Right cardiac atrium (tissue), 5 donors: ENCODE measurements at places on chromosomes 1 and 21.
A peak's percentile ranks its signal among the peaks of the same experiment; 100 is the strongest.

DNA sequence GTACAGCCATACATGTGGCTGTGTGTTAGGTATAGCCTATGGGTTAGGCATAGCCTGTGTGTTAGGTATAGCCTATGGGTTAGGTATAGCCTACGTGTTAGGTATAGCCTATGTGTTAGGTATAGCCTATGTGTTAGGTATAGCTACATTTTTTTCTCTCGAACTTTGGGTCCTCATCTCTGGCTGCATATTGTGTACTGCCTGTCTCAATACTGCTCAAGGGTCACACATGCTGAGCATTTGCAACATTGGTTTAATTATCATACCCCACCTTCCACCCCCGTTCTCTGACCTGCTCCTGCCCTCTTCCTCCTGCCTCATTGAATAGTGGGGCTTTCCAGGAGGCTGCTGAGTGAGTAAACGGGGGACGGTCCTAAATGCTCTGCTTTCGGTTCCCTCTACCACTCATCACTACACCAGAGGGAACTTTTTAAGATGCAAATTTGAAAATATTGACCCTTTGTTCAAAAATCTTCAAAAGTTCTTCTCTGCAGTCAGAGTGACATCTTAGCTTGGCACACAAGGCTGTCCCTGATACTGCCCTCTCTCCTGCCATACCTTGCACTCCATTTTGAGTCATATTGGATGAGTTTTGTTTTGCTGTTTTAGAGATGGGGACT lies 17.8 kb downstream of the OR2B11 start:
- no peak for DNase-seq

- DNase-seq = peak; percentile 70
Observed at GRCh38 chr1:178536844-178537371, 24.0 kb downstream of the TEX35 start.

- peak; percentile 84 for DNase-seq
Observed at GRCh38 chr1:15684042-15684461, at the start of gene PLEKHM2. TSS of gene PLEKHM2 (plus strand) at chr1:15684320. CDS start at chr1:15684559, 239 bp downstream.

DNA sequence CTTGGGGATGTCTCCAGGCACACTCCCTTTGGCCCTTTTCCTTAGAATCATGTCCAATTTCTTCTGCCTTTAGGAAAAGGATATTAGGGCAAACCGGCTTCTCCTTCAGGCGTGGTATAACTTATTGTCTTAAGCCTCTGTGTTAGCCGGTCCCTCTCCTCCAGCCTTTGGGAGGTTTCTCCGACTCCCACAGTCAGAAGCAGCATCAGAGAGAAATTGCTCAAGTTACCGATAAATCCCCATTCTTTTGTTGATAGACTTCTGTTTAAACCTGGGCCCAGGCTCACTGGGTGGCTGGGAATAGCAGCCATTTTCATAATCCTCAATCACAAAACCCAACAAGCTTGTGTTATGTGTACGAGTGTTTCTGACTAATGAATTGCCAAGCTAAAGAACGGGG lies 85.4 kb upstream of the KAZN start:
- DNase-seq = no peak

DNA sequence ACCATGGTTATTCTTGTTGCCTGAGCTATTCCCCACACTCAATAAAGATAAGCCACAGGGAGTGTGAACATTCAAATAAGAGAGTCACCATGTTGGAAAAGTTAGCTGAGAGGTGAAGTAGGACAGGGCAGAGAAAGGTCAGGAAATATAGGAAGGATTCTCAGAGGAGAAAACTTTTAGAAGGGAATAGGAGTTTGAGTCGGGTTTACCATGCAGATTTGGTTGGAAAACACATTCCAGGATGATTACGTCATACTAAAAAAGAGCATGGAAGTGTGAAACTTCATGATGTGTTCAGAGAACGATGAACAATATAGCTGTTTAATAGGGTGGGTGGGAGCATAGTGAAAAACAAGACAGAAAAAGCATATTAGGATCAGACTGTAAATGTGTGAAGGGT lies 1125.3 kb upstream of the ADGRL2 start:
- no peak for DNase-seq

DNA sequence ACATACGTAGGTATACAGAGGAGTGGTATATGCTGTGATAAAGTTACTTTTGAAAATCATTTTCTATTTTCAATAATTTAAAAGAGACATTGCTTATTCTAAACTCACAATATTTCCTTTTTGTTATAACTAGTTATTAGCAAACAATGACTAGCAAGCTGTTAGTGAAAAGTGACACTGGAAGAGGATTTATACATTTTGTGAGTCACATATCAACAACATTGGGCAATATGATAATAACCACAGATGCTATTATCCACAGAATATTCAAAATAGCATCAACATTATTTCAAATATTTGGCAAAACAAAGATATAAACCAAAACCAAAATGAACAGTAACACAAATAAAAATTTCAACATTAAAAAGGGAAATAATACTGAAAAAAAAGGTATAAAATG lies 104.0 kb upstream of the HP1BP3 start:
- no peak for DNase-seq

GRCh38 chr1:20325844-20326420 lies 35.3 kb downstream of the VWA5B1 start:
- DNase-seq = no peak

- peak; percentile 65 for DNase-seq
Observed at GRCh38 chr1:8351693-8352470, 34.0 kb downstream of the SLC45A1 start.

- DNase-seq = no peak
Observed at GRCh38 chr1:195450794-195451193, 1157.4 kb downstream of the KCNT2 start.

DNA sequence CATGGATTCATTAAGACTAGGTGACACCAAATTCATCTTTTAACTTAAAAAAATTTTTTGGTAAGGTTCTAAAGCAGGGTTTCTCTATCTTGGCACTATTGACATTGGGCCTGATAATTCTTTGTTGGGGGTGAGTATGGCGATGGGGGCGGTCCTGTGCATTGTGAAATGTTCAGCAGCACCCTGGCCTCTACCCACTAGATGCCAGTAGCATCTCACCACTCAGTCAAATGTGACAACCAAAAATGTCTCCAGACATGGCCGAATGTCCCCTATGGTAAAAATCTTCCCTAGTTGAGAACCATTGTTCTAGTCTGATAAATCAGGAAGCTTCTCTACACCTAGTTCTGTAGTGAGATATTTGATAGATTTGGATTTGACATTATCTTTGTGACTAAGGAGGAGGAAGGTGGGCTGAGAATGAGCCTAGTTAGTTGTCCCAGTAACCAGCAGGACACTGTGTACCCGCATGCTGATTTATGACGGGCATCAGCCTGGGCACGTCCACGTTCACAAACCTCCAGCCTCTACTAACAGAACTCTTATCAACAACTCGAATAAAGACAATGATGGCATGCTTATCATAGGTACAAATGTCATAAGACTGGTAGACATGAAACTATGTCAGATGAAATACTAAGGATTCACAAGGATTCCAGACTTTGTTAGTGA lies 104.6 kb downstream of the KCND3 start:
- DNase-seq = no peak

DNA sequence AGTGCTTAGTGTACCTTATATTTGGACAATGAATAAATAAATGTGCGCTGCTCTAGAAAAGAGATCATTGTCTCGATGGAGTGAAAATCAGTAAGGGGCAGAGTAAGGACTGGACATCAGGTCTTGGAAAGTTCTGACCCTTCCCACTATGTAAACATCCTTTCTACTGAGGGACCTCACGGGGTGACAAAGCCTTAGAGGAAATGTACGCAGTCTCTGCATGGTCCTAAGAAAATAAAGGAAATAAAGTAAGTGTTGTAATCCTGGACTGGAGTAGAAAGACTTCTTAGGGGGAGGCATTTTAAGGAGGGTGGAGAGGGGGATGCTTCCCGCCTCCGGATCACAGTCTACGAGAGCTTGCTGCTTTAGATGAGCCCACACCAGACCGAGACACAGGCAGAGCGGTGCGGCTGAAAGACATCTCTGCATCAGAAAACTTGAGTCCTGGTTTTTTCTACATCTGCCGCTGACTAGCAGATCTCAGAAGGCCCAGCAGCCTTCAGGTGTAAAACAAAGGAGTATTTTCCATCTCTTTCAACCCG lies 22.3 kb upstream of the GPR137B start:
- no peak for DNase-seq

GRCh38 chr21:17458279-17458678 lies 54.6 kb upstream of the CXADR start:
- no peak for DNase-seq

GRCh38 chr1:39105841-39106765 lies 80.0 kb downstream of the NDUFS5 start:
- DNase-seq = peak; percentile 63

DNA sequence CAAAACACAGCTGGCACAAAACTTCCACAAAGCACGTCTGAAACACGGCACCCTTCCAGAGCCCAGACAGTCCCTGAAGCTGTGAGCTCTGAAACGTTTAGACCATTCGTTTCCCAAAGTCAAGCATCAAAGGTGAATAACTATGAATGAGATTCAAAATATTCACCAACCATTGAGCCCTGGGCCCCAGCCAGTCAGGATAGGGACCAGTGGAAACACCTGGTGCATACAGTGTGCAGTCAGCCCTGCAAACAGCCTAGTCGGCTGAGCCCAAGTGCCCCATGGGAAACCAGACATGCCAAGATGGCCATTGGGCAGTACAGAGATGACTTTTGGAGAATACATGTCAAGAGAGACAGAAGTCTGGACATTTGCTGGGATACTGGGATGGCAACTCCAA lies 90.4 kb upstream of the EDN2 start:
- DNase-seq = no peak

DNA sequence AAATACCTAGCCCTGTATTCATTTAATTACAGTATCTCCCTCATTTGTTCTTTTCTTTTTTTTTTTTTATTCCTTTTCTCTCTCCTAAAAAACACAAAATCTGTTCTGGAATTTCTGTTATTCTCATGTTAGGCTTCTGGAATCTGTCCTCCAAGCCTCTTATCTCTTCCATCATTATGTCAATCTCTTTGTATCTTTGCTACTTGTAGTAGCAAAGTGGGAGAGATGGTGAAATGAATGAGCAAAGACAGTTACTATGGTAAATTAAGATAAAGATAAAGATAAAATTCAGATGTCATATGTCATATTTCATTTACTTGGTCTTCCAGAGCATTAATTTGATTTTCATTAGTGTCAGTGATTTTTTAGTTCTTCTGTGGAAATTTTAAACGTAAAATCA lies 155.1 kb downstream of the FGGY start:
- no peak for DNase-seq

DNA sequence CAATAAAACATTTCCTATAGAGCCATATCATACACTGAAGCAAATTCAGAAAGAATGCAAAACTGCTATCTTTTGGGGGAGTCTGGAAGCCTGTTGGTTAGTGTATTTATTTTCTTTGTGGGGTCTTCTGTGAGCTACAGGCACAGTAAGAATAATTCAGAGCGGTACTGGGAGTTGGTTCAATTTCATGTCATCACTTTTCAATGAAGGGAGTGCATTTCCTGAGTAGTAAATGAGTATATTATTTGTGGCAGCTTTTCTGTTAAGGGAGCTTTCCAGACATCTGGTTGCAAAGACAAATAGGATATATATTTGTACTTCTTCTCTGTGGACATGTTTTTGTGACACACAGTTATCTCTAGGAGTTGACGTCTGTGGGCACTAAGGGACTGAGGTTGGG lies 130.6 kb downstream of the HUNK start:
- no peak for DNase-seq

DNA sequence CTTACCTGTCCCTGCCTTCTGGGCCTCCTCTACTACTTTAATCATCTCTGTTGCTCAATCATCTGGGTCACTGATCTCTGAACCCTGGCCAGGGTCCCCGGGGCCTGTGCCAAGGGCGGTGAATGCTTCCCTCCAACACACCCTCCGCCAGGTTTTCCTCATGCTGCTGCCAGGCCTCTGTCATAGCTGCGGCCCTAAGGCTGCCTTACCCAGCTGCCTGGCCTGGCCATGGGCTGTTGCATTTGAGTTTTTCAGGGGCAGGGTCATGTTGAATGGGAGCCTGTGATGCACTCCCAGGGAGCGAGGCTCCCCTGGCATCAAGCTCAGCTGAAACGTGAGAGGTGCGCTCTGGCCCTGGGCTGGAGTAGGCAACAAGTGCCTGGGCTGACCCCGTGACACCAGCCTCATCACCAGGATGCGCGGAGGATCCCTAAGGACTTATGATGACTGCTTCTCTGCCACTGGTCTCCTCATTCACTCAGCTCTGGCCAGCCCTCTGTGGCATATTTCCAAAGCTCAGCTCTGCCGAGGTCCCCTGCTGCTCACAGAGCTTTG lies 7.6 kb downstream of the EDN2 start:
- DNase-seq = no peak

- peak; percentile 86 for DNase-seq
Observed at GRCh38 chr1:18913065-18913835, 10.9 kb upstream of the ALDH4A1 start.

- no peak for DNase-seq
Observed at GRCh38 chr1:94106716-94107115, 14.2 kb downstream of the ABCA4 start.

GRCh38 chr1:204314893-204315658 lies 44.7 kb downstream of the PLEKHA6 start:
- no peak for DNase-seq

DNA sequence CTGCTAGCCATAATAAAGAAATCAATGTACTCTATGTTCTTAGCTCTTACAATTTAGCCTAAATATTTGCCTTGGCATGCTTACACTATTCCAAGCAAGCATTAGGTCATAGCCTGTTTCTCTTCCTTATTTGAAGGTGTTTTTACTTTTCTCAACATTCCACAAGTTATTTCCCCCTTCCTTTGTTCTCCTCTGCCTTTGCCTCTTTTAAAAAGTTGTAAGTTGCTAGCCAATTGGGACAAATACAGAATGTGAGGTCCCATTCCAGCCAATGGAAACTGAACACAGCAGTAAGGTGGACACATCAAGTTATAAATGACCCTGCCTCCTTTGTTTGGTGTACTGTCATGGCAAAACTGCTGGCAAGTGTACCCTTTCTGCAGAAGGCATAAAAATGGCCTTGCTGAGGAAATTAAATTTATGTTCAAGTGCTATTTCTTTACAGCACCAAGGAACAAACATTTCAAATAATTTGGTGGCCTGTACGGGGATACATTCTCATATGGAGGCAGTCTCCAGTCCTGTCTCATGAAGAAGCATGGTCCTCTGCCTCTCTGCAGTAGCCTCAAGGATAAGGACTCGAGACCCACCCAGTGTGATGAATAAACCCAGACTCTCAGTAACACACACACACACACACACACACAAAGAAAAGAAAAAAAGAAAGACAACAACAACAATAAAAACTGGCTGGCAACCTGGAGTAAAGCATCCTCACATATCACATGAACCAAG lies 28.8 kb upstream of the FMO1 start:
- DNase-seq = no peak

DNA sequence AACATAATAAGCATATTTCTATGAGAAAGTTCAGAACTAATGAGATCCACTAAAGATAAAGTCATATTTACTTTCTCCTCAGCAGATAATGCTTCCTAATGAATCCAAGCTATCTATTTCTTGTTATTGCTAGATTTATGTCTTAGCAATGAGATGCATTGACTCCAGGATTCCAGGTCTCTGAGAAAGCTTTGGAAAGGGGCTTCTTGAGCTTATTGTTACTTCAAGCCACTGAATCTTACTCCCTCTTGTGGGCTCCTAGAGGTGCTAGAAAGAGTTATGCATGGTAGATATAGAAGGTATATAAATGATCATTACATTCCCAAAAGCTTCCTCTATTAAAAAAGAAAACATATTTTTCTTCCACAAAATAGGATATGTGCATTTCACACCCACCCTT lies 246.4 kb upstream of the ADAMTS5 start:
- no peak for DNase-seq
